ENCODE measurements at places on chromosomes 1 and 21.
A peak's percentile ranks its signal among the peaks of the same experiment; 100 is the strongest.

- DNase-seq: no peak
These were observed 5.7 kb downstream of the LAMB3 start for GRCh38 chr1:209646558-209646957.

DNA sequence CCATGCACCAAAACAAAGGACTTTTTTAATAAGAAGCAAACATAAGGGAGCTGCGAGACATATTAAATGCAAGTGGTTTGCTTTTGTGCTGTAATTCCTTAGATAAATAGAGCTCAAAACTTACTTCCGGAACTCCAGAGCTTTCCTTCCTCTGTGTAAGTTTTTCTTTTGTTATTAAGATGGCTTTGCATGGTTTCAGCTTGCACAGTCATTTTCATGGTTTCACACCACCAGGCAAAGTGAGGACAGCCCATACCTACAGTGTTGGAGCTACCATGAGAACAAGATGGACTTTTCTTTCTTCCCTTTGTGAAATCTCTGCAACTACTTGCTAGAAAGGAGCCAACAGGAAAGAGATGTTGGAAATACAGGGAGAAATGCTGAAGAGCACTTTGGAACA, 368.0 kb downstream of the SETD4 start:
- no peak for DNase-seq

GRCh38 chr21:17829472-17829871, 10.3 kb upstream of the C21orf91 start:
- DNase-seq: no peak

DNA sequence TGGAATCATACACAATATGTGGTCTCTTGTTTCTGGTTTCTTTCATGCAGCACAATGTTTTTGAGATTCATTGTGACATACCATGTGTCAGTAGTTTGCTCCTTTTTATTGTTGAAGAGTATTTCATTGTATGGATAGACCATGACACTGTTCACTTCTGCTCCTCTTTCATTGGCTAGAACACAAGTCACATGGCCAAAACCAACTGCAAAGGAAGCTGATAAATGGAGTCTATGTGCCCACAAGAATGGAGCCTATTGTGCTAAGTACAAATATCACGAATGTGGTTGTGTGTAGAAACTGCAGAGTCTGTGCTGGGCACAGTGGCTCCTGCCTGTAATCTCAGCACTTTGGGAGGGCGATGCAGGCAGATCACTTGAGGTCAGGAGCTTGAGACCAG, 28.6 kb upstream of the FNBP1L start:
- DNase-seq: no peak

DNA sequence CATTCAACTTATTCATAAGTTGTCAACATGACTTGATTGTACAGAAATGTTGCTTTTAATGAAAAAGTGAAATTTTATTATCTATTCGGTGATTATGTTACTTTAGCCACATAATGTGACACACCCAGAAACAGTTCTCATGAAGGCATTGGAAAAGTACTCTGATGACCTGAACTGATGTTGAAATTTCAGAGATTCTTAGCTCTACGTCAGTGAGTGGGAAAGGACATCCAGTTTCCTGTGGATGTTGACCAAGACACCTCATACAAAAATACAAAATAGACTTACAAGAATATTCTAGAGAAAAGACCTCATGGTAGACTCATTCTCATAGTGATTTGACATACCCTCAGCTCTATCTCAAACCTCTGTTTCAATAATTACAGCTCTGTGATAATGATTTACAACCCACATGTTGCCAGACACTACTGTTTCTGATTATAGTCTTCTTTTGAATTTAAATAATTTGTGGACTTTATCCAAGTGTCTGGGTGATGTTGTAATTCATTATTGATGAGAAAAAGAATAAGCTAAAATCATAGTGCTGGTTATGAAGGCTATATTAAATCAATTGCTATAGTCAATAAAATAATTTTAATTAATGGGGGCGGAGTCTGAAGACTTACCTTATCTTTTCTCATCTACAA, 37.3 kb downstream of the KCNK2 start:
- no peak for DNase-seq

DNA sequence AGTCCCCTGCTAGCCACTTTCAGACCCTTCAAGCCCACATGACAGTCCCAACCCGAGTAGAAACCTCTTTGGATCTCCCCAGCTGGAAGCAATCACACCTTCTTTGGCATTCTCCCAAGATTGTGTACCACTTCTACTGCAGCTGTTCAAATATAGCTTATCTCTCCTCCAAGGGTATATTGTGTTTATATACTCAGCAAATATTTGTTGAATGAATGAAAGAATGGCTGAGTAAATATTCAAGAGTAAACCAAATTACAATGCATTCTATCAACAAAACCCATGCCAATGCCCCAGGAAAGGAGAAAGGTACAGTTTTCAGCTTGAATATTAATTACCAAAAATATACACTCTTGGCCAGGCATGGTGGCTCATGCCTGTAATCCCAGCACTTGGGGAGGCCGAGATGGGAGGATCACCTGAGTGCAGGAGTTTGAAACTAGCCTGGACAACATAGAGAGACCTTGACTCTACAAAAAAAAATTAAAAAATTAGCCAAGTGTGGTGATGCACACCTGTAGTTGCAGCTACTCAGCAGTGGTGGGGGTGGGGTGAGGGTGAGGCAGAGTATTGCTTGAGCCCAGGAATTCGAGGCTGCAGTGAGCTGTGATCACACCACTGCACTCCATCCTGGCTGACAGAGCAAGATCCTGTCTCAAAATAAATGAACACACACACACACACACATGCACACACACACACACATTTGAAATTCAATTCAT, 68.5 kb downstream of the NIBAN1 start:
- DNase-seq: no peak

- DNase-seq: no peak
These were observed 140.3 kb upstream of the ERRFI1 start for GRCh38 chr1:8166406-8166805.

GRCh38 chr1:85151446-85151845, 49.4 kb downstream of the SYDE2 start:
- DNase-seq: no peak

- DNase-seq: no peak
These were observed 352.5 kb downstream of the ADGRL2 start for GRCh38 chr1:82153272-82153629.

- DNase-seq: no peak
These were observed 570 bp upstream of the PEX10 start for GRCh38 chr1:2412773-2413494.

GRCh38 chr1:216178281-216178680, 245.0 kb downstream of the USH2A start:
- no peak for DNase-seq

DNA sequence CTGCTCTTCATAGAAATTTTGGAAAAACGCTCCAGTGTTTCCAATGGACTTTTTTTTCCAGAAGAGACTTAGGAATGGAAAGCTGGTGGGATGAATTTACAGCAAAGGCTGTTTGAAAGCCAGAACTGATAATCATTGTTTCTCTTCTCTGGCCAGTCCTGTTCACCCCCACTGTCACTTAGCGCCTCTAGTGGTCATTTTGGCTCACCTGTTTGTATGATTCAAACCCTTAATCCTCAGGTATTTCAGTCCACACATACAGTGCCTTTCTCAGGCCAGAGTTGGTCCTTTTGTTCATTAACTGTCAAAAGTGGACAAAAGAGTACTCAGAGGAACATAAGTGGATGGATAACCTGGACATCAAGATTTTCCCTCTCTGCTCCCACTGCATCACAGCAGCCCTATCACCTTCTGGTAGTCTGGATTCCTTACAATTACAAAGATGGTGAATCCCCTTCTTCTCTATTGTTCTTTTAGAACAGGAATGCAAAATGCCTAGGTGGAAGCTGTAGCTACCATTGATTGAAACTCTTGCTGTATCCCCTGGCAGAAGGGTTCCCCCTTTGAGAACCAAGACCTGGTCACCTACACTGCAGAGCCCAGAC, 177.6 kb upstream of the OLFM3 start:
- DNase-seq: peak; percentile 37

DNA sequence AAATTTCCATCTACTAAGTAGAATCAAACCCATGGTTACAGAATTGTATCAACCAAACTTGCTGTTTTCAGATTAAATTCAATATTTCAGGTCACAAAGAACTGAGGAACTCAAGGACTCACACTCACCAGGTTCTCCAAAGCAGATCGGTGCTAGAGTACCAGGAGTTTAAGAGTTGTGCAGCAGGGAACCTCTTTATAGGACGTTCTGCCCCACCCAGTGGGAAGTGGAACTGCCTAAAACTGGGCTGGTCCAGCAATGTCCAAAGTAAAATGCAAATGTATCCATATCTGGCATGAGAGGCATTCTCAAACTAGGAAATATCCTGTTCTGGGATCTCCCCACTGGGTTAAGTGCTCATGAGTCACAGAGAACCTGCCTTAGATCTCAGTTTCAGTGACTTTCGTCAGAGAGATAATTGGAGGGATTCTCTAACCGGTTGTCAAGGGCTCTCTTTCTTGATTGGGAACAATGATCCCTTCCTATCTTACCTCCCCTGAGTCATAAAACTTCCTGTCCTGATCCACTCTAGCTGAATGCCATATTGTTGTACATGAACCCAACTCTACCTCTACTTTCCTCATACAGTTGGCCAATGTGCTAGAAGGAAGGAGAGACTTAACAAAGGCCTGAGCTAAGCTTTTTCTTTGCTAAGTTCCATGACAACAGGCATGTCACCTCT, at the start of gene SPRR2D:
SPRR2D (minus strand) TSS at position 171 of the 682 bp plus-strand sequence. CDS start 774 bp downstream, outside the sequence.
- no peak for DNase-seq

DNA sequence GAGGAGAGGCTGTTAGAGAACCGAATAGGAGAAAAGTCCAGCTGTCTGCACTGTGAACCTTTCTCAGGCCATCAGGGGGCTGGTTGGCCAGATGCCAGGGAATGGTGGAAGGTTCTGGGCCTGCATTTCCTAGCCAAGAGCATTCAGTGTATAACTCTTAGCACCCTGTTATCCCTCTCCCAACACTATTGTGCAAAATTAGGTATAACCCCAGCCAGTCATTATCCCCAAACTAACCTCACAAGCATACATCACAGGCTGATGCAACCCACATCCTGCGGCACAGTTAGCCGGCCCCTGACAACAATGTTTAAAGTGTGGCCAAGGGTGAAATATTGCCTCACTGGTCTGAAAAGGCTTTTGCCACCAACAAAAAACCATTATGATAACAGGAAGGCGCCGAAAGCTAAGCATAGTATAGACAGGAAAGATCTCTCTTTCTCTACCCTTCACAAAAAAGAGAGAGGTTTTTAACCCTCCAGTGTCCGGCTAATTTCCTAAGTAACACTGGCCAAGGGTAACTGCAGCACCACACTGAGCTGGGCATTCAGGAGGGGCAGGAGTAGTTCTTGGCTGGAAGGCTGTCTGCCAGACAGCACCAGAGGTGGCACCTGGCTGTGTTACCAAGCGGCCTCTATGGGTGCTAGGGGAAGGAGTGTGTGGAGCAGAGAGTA, 77.3 kb upstream of the BCAR3 start:
- DNase-seq: peak; percentile 23

Measured in BE2C (cell line).